ENCODE measurements at places on chromosomes 1 and 21. TPM values are rescaled to one million over a fixed set of nuclear protein-coding genes. Genes with fewer than 3 reads are reported as not detected.
A peak's percentile ranks its signal among the peaks of the same experiment; 100 is the strongest.

Gene CACNA1S
- total RNA-seq: not detected

GRCh38 chr1:235011064-235011598 lies 117.5 kb downstream of the TOMM20 start:
- peak; percentile 33 for DNase-seq

Gene ASCL5
- total RNA-seq: not detected

DNA sequence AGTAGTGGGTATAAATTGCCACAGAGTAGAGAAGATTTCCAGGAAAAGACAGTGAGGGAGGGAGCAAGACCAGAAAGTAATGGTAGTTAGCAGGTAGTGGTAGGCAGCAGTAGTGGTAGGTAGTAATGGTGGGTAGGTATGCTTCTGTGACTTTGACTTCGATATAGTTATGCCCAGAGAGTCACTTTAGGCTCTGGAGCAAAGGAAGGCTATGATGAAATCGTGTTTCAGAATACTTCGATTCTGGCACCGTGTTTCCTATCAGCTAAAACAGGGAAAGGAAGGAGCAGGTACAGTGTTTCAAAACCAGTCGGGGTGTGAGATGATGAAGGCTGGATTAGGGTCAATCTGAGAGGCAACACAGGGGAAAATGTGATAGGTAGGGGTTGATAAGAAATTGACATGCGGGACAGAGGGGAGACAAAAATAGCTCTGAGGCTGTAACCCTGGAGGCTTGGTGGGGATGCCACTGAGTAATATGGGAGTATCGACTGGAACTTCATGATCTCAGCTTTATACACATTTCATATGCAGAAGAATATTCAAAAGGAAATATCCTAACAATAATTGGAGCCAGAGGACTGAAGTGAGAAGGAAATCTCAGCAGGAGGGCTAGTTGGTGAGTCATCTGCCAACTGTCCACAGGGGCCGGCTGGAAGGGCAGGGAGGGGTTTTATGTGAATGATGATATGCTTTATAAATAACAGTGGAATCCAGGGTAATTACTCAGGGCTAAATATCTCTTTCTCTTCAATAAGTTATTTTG lies 25.2 kb upstream of the TRIM45 start:
- peak; percentile 95 for DNase-seq

- no peak for DNase-seq
These were observed 16.1 kb upstream of the CCDC27 start for GRCh38 chr1:3736131-3736561.

GRCh38 chr1:27891196-27891889 lies 19.0 kb downstream of the THEMIS2 start:
- no peak for DNase-seq

GRCh38 chr21:44722731-44723130 lies 11.4 kb upstream of the TSPEAR start:
- DNase-seq: no peak

DNA sequence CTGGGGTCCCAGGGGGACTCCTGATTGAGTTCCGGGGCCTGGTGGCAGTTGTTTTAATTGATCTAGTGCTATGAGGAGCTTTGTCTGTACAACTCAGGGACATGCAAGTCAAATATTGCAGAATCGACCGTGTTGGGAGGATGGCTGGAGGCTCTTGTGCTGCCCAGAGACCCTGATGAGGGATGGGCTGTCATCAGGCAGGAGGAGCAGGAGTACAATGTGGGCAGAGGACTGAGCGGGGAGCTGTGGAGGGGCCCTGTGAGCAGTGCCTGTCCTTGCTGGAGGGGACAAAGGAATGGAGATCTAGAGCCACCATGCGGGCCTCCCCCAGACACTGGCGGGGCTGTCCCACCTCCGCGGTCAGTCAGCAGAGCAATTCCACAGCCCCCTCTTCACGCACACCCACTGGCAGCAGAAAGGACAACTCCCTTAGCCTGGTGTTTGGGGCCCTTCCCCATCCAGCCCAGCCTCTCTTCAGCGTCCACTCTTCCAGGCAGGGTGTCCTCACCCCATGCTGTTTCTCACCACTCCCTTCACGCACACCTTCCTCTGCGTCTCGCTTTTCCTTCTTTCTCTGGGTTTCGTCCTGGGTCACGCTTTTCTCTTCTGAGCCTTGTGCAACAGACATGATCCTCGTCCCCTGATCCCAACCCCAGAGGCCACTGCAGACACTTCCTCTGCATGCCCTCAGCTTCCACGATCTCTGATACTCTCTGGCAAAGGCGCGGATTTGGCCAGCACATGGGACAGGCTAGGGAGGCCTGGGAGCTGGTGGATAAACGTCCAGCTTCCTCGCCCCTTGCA lies 122.6 kb downstream of the GRIK3 start:
- no peak for DNase-seq

Gene SNX7
- 81.5 TPM for total RNA-seq

GRCh38 chr1:193537266-193538002 lies 351.0 kb upstream of the B3GALT2 start:
- no peak for DNase-seq

Gene FCGR3B
- not detected for total RNA-seq

Gene PIP5K1A
- total RNA-seq: 30.9 TPM

DNA sequence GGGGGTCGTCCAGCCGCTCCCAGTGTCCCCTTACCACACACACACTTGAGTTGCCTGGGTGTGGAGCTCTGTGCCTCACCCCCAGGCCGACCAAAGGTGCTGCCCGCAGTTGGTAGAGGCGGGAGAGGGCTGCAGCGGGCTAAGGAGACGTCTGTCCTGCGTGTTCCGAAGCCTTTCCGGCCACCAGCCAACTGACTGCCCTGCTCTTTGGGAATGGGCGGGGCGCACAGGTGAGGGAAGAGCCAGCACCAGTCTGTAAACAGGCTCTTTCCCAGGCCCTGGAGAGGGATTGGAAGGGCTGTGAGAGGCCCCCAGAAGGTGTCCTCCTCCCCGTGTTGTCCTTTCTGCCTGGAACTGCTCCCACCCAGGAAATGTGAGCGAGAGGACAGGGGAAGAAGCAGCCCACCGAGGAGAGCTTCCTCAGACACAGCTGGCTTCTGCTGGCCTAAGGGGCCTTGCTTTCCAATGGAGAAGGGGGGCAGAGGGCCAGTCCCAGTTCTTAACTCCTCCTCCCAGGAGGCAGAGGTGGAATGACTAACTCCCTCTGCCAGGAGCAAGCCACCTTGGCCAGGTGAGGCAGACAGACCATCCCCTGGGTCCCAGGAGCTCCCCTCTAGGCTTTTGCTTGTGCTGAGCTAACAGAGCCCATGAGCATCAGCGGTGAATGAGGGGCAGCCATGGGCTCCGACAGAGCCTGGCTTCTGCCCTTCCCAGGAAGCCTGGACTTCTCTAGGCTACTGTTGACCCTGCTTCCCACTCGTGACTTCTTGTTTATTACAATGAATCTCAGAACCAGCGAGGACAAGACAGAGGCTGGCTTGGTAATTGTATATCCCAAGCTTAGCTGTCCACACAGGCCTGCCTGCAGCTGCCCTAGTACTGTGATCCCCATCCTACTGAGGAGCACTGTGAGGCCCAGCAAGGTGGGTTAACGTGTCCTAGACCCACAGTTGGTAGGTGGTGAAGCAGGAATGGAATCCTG lies 158.1 kb upstream of the COA6 start:
- DNase-seq: no peak

Gene CNKSR1
- 1.3 TPM for total RNA-seq

Gene ETNK2
- total RNA-seq: 10.5 TPM

GRCh38 chr1:204505674-204506200 lies 10.5 kb upstream of the MDM4 start:
- DNase-seq: no peak

Gene CA14
- total RNA-seq: not detected

Gene TLR5
- 0.77 TPM for total RNA-seq

- DNase-seq: no peak
These were observed 4.5 kb upstream of the ZNF644 start for GRCh38 chr1:91026320-91026719.

- DNase-seq: peak; percentile 57
These were observed 838 bp upstream of the DISP1 start for GRCh38 chr1:222813866-222814535.

DNA sequence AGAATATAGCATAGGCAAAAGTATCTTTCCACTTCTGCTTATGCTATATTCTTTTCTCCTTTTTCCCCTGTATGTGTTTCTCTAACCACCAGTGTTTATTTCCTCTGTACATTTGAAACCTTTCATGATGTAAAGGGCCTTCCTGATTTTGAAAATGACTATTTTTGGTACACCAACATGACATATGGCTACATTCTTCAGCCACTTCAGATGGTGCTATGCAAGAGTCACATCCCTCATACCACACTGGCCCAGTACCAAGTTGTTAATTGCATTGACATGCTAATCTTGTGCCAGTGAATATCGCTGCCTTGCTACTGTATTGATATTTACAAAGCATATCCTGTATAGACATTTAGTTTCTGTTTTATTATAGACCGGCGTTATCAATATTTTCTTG lies 408.7 kb downstream of the NCAM2 start:
- no peak for DNase-seq

DNA sequence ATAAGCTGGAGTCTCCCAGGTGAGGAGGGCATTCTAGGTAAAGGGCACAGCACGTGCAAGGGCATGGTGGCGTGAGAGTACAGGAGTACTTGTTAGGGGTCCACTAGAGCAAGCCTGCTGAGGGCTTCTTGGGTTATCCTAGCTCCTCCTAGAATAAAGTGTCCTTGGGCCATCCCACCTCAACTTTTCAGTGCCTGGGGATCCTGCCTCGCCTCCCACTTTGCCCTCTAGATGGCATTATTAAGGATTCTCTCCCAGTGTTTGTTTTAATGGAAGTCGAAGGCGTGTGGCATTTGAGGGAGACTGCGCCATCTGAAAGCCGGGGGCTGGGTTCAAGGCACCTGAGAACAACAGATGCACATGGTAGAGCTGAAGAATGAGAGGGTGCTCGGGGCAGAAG lies 74.5 kb upstream of the SELENON start:
- no peak for DNase-seq

Gene AGT
- total RNA-seq: not detected

- no peak for DNase-seq
These were observed 31.6 kb upstream of the WDR26 start for GRCh38 chr1:224466154-224466553.

DNA sequence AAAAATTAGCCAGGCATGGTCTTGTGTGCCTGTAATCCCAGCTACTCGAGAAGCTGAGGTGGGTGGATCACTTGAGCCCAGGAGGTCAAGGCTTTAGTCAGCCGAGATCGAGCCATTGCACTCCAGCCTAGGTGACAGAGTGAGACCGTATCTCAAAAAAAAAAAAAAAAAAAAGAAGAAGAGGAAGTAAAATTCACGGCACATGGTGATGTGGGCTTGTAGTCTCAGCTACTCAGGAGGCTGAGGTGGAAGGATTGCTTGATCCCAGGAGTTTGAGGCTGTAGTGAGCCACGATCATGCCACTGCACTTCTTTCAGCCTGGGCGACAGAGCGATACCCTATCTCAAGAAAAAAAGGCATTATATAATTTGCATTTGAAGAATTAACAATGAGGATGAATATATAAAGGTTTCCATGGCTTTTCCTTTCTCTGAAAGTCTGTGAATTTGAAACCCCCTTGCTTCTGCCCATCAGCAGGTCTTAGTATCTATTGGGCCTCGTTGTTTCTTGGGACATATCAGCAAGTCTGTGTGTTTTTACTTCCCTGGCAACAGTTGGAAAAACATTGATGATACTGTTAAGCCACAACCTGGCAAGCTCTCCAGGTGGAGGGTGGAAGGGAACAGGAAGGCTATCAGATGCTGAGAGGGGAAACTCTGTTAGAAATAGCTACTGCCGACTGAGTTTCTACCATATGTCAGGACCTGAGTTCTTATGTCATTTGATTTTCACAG lies 4.6 kb upstream of the PLA2G2D start:
- no peak for DNase-seq

- peak; percentile 73 for DNase-seq
These were observed 71.8 kb upstream of the CSF1 start for GRCh38 chr1:109838838-109839240.

Gene SMCP
- total RNA-seq: not detected

Gene FTCD
- total RNA-seq: not detected

- no peak for DNase-seq
These were observed 41.0 kb downstream of the ACTA1 start for GRCh38 chr1:229392936-229393335.

DNA sequence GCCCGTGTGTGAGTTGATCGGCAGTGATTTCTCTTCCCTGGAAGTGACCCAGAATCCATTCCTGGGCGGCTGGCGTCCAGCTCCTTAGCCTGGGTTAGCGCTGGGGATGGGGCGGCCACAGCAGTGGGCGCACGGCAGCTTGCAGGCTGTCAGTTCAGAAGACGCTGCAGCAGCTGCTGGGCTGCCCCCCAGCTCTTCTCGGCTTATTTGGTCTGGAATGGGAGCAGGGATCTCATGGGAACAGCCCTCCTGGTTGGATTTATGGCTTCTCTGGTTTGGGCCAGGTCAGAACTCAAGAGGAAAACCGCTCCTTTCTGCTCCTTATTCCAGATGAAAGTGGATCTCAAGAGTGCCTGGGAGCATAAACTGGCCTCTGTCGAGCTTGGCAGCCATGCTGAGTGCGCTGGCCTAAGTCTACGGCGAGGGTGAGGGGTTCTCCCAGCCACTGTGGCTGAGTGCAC lies 148.2 kb downstream of the PRDM16 start:
- no peak for DNase-seq

DNA sequence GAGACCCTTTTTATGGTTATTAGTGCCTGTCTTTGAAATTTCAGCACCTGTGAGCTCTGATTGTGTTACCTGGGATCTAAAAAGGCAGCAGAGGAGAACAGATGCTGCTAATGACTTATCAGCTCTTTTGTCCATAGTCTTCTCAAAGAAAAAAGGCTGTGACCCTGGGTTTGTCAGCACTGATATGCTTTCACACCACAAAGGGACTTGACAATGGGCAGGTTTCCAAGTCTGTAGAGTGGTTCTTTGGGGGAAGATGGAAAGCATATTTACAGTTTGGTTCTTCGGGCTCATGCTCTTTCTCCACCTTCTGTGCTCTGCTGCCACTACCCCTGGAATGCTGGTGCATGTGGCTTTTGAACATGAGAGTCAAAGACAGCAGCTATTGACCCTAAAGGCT lies 32.0 kb downstream of the DNAJC6 start:
- no peak for DNase-seq

DNA sequence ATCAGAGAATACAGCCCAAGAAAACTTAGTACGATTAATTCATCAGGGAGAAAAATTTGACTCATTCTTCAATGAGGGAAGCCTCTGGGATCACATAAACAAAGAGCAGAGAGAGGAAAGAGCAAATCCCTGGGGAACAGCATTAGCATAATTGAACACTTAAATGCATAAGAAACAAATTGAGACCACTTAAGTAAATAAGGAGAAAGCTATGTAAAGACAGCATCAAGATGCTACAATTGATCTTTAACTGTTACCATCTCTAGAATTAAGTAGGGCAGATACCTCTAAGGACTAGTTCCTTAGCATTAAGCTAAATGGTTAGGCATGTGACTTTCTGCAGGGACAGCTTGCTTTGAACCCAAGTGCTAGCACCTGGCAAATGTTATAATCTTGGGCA lies 265.1 kb upstream of the NEGR1 start:
- DNase-seq: no peak

DNA sequence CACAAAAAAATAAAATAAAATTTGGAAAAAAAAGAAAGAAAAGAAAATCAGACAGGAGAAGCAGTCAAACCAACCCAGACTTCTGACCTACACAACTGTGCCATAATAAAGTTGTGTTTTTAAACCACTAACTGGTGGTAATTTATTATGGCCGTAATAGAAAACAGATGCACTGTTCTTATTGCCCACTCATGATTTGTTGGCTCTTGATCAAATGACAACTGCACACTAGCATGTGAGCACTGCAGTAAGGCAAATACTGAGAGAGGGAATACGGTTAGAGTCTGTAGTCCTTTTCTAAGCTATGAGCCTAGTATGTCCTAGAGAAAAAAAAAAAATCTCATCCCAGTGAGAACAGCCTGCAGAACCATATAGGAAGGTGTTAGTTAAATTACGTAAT lies 61.2 kb upstream of the TNR start:
- DNase-seq: no peak

Gene ACTN2
- 0.34 TPM for total RNA-seq
